A549 treated with AZD2906 at 1 μM for 4 hours (cell line): ENCODE measurements at places on chromosomes 12 and 14. TPM values are rescaled to one million over a fixed set of nuclear protein-coding genes. Genes with fewer than 3 reads are reported as not detected.

The SLC8A3 gene
- total RNA-seq = 0.02 TPM in 1 of 5 replicates, not detected in the others

The FOXG1 gene
- 0.09 to 0.22 TPM (median 0.19 TPM) in 5 replicates for total RNA-seq

The SLC4A8 gene
- total RNA-seq = 0.91 to 1.5 TPM (median 1.3 TPM) in 5 replicates

The CLEC6A gene
- not detected in 5 replicates for total RNA-seq

The ANKRD52 gene
- 36.2 to 45.1 TPM (median 38.3 TPM) in 5 replicates for total RNA-seq

The CYP46A1 gene
- 0.09 to 0.20 TPM (median 0.17 TPM) in 5 replicates for total RNA-seq

The UBE3B gene
- total RNA-seq = 12.7 to 14.6 TPM (median 13.7 TPM) in 5 replicates

The LTB4R gene
- 3.1 to 6.1 TPM (median 5.2 TPM) in 5 replicates for total RNA-seq

The NKX2-8 gene
- total RNA-seq = 1.8 to 4.2 TPM (median 3.4 TPM) in 5 replicates

The LPAR5 gene
- 0.53 to 0.92 TPM (median 0.65 TPM) in 5 replicates for total RNA-seq

The SYNE3 gene
- total RNA-seq = 0.53 to 0.87 TPM (median 0.72 TPM) in 5 replicates

The DDX47 gene
- total RNA-seq = 69.3 to 91.3 TPM (median 70.5 TPM) in 5 replicates
